Mesenteric fat pad (tissue), 1 donor: ENCODE measurements at places on chromosomes 2 and 18. TPM values are rescaled to one million over a fixed set of nuclear protein-coding genes. Genes with fewer than 3 reads are reported as not detected.

Gene RND3
- 225 TPM for total RNA-seq

- no peak for DNase-seq
These were observed 141.8 kb downstream of the RNF152 start for GRCh38 chr18:61750840-61751668.

DNA sequence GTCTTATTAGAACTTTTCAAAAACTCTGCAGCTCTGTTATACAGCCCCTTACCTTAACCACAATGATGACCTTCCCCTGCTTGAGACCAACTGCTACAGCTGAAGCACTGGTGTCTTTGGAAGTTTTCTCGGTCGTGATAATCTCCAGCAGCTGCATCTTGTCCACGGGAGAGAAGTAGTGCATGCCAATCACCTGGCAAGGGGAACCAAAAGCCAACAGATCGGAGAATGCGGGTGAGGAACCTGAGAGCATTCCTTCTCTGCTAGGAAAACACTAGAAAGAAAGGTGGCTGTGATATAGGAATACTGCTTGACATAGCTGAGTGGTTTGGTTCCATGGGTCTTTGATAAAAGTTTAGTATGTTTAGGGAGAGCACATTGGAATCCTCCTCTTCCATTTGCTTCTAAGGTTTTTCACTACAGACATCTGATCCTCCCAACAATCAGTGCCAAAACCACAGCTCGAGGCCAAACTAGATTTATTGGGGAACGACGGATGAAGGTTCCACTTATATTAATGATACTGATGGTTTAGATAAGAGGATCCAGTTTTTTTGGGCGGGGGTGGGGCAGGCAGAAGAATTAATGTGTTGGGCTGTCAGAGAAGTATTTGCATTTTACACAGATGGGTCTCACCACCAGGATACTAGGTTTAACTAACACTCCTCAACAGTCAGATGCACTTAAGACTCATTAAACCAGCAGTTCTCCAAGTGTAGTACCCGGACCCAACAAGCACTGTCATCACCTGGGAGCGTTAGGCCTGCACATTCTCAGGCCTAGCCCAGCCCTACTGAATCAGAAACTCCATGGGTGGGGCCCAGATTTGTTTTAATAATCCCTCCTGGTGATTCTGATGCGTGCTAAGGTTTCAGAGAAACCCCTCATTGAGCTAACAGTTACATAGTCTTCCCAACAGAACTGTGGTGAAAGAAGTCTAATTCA lies 22.4 kb downstream of the GAREM2 start:
- no peak for DNase-seq

GRCh38 chr2:102392096-102392495 lies 30.9 kb upstream of the IL18RAP start:
- DNase-seq, result no peak

DNA sequence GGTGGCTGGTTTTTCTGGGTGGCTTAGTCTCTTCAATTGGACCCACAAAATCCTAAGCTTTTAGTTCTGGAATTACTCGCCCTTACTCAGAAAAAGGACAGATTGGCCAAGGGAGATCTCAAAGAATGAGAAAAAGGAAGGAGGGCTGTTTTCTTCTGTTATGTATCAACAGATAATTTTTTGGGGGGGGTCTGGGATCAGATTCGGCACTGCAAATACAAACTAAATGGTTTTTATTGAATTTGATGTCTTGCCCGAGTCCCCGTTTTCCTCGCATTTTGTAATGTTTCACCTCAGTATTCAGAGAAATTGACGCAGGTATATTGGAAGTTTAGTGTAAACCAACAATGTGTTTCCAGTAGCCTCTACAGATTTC lies 762 bp downstream of the YIPF4 start:
- no peak for DNase-seq

- DNase-seq, result no peak
These were observed 185.2 kb downstream of the BARD1 start for GRCh38 chr2:214624166-214624760.

DNA sequence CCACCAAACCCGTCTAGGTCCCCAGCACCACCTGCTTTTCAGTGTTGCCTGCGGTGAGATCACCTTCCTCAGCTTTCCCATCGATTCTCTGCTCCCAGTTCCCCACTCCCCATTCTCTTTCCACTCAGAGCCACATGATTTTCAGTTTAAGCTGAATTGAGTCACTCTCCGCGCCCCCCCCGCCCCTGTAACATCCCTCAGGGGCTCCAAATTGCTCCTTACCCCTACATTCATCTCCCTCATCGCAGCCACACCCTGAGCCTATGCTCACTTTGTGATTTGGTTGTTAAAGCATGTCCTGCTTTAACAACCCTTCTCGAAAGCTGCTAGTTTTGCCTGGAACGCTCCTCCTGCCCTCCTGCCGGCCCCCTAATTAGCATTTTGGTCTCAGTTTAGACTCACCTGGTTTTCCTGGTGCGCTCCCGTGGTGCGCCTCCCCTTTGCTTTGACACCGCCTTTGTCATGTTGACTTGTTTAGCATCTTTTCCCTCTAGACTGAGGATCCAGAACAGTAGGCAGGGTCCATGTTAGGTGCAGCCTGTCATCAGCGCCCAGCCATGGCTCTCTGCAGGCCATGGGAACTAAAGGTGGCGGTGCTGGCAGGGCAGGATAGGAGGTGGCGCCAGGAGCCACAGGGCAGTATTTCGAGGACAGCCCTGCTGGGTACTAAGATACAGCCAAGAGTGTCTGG lies 60.8 kb downstream of the ST3GAL5 start:
- DNase-seq, result no peak
